ENCODE measurements at places on chromosomes 16 and 17. TPM values are rescaled to one million over a fixed set of nuclear protein-coding genes. Genes with fewer than 3 reads are reported as not detected.

- DNase-seq = peak; percentile 54
Observed at GRCh38 chr17:42247734-42248133, 28.5 kb downstream of the STAT5B start.

Gene ABCA6
- 0.38 TPM for total RNA-seq

Gene NGFR
- total RNA-seq = 4.5 TPM

DNA sequence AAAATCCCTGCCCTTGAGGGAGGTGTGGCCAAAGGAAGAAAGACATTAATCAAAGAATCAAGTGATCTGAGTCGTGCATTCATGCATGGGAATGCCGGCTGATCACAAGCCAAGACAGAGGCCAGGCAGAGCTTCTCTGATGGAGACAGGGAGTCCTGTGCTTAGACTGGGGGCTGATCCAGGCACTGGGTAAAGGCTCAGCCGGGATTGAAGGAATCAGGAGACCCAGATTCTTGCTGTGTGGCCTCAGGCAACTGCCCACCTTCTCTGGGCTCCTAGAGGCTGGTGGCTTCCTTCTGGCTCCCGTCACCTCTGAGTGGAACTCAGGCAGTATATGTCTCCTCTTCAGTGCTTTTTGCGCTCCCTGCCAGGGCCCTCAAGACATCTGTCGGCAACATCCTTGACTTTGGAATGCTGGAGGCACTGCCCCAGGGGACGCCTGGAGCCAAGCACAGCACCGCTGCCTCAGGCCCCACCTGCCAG is 17.7 kb downstream of the RAI1 start:
- DNase-seq = no peak
